Brain microvascular endothelial cell (primary cell): ENCODE measurements at places on chromosomes 4 and X.

DNA sequence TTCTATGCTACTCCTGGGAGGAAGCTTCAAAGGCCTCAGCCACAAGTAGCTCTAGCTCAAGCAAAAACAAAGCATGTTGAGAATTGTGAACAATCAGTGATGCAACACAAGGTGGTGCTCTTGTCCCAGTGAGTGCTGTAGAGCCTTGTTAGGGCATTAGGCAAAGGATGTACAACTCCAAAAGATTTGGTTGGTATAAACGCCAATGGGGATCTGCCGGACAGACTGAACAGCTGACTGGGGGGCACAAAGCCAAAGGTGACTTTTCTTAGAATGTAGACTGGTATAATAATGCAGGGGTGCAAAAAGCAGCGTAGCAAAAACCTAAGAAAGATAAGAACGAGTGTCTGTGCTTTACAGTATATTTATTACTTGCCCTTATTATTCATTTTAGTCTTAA is 62.6 kb upstream of the ALB start:
- peak; percentile 60 for DNase-seq

GRCh38 chr4:114879916-114880669 is 233.3 kb downstream of the NDST4 start:
- no peak for DNase-seq

- no peak for DNase-seq
Measured at GRCh38 chr4:36256398-36256891, 12.1 kb upstream of the ARAP2 start.

GRCh38 chrX:29851857-29852605 is 363.3 kb upstream of the MAGEB2 start:
- no peak for DNase-seq

- DNase-seq, result peak; percentile 40
Measured at GRCh38 chrX:118644378-118644777, 83.0 kb upstream of the IL13RA1 start.

- DNase-seq, result no peak
Measured at GRCh38 chrX:132375941-132376340, 112.9 kb downstream of the MBNL3 start.

- DNase-seq, result no peak
Measured at GRCh38 chrX:30888526-30889146, 418 bp downstream of the TAB3 start.

- no peak for DNase-seq
Measured at GRCh38 chr4:152880263-152880662, 55.9 kb upstream of the FHDC1 start.

- no peak for DNase-seq
Measured at GRCh38 chrX:40576291-40576690, 4.5 kb upstream of the ATP6AP2 start.

GRCh38 chr4:183658362-183659028 is 490 bp downstream of the RWDD4 start:
- no peak for DNase-seq

- DNase-seq, result no peak
Measured at GRCh38 chr4:57405359-57405758, 295.2 kb upstream of the IGFBP7 start.

DNA sequence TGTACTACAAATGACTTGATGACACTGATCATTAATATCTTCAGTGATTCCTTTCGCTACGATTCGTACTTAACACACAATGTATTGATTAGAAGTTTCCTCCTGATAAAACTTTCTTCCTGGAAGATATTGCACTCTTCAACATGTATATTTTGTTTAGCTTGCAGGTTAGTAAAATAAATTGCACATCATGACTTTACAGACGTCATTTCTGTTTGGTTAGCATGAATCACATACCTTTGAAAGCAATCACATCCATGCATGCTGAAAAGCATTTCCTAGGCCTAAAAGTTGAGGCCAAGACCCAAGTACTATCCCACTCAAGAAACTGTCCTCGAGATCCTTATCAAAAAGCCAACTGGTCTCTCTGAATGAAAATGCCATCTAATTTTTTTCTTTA is 1841.0 kb upstream of the PCDH7 start:
- DNase-seq, result no peak

- no peak for DNase-seq
Measured at GRCh38 chr4:185529413-185529812, 5.9 kb downstream of the PDLIM3 start.

- DNase-seq, result no peak
Measured at GRCh38 chr4:180617196-180617595, 1626.0 kb upstream of the TENM3 start.

DNA sequence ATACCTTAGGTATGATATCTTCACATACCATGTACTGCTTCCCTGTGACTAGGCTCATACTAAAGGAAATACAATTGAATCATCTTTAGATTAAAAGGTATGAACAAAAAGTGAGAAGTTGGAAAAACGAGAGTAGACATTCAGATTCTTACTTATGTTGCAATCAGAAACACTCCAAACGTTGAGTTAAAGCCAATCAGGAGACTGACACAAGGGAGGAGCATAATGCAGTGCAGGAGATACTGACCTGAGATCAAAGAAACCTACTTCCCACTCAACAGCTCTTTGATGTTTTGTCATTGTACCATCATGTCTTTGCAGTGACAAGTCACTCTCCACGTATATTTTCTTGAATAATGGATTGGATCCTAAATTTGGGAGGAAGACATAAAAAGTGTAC is 8.9 kb upstream of the PCDH18 start:
- DNase-seq, result no peak

DNA sequence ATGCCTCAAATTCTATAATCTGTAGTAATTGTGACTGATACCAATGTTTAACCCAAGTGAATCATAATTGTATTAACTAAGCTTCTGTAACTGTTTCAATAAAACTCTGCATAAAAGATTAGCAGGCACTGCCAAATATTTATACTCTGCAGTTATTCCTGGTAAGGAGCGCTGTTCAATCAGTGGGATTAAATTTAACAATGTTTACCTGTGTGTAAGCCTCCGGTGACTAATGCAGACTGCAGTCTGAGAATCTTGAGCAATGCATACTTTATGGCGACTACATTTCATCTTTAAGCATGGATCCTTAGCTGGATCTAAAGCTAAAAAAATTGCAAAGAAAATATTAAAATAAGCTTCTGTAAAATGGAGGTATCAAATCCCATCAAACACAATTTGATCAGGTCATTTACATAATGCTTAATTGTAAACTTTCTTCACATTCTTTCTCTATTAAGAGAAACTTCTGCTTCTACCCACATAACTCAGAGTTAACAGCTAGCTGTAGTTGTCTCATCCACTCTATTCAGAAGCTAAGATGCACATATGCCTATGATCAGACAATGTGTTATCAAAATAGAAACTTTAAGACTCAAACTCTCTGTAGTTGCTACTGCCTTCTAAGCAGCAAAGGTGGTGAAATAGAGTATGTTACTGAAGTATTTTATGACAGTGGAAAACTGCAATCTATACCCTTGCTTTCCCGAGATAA is 234.0 kb downstream of the SPOCK3 start:
- no peak for DNase-seq

DNA sequence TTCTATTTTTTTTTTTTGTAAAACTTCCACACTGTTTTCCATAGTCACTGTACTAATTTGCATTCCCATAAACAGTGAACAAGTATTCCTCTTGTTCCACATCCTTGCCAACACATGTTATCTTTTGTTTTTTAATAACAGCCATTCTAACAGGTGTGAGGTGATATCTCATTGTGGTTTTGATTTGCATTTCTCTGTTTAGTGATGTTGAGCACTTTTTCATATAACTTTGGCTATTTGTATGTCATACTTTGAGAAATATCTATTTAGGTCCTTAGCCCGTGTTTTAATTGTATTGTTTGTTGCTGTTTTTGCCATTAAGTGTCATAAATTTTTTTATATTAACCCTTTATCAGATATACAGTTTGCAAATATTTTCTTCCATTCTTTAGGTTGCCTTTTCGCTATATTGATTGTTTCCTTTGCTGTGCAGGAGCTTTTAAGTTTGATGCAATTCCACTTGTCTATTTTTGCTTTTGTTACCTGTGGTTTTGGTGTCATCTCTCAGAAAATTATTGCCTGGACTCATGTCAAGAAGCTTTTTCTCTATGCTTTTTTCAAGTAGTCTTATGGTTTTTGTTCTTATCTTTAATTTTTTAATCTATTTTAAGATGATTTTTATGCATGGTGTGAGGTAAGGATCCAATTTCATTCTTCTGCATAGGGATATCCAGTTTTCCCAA is 27.9 kb upstream of the NDNF start:
- DNase-seq, result no peak
